Caco-2 (cell line): ENCODE measurements at places on chromosomes 7 and 10.

DNA sequence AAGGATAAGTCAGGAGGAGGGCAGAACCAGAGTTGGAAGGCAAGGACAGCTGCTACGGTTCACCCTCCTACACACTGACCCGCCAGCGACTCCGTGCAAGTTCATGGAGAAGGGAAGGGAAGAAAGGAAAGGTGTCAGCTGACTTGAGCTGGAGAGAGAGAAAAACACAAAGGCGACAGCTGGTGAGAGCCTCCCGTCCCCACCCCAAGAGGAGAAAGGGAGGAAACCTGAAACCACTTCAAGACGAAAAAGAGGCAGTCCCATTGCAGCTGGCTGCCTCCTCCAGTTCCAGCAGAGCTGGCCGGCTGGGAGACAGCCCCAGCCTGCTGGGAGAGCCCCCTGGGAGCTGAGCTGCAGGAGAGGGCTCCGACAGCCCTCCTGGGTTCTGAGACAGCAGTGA, 75.2 kb downstream of the PARD3 start:
- DNase-seq: peak; percentile 43

DNA sequence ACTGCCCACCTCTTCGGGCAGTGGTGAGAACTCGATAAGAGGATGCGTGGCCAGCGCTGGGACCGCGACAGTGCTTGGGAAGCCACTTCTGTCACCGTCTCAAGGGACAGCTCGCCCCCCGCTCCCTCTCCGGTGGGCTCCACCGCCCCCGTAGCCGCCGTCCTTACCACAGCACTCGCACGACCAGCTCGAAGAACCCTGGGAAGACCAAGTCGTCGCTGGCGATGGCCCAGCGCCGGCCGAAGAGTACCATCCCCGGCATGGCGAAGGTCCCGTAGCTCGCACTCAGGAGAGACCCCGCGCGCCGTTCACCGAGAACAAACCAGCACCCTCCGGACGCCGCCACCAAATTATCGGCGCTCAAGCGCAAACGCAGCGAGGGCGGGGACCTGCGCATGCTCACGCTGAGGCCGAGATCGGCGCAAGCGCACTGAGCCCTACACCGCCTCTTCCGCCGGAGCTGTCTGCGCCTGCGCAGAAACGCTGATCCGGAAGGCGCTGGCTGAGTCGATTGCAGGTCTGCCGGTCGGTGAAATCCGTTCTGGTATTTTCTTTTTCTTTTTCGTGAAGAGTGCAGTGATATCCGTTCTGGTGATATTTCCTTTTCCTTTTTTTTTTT, at the start of gene DAGLB:
TSS of gene DAGLB (minus strand) at position 374 of the 619 bp plus-strand sequence. CDS start at position 262, 112 bp downstream.
- DNase-seq: peak; percentile 96

DNA sequence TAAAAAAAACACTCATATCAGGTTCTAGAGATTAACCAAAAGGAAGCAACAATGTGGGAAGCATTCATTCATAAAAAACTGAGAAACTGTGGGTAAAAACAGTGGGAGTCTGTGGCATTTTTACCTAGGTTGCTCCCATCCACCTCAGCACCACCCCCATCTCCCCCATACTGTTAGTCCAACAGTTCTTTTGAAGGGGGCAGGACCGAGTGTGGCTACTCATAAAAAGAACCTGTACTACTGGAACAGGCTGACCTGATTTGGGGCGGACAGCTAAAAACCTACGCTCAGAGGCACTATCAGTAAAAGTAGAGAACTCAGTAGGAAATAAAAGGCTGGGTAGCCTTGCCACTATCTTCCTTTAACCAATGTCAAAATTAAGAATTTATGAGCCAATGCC, 84.5 kb downstream of the DPY19L1 start:
- no peak for DNase-seq

DNA sequence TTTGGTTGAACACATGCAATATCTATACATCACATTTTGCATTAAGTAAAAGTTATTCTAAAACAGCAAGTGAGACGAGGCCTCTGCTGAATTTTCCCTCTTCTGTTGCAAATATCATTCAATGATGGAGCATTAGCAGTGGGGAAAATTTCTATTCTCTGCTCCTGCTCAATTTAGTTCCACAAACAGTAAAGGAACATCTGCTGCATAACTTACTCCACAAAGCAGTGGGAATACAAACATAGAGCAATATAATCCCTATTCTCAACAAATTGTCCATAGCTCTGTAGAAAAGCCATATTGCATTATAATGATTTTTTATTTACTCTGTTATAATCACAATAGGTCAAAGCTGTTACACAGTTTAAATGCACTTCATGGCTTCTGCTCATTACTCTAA, 5.9 kb downstream of the AGR3 start:
- DNase-seq: no peak

- no peak for DNase-seq
Measured at GRCh38 chr7:34042406-34042805, 137.1 kb downstream of the BMPER start.

DNA sequence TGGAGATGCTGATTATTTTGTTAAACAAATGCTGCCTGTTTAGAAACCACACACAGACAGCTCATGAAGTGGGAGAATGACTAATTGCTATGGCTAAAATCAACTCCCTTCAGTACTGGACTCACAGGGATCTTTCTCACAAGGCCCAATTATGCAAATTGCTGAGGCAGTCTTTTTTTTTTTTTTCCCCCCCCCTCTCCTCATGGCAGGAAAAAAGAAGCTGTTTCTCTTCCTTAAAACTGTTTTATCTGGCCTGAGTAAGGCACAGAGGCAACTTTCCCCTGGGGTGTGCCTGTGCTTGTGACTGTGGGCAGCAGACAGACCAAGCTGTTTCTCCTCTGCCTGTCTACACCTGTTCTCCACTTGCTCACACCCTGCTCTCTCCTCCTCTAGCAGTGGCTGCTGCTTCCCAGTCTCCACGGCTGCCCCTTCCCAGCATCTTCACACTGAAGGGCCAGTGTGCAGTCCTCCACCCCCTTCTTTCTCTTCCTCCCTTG, 65.4 kb upstream of the STEAP1B start:
- DNase-seq: no peak

DNA sequence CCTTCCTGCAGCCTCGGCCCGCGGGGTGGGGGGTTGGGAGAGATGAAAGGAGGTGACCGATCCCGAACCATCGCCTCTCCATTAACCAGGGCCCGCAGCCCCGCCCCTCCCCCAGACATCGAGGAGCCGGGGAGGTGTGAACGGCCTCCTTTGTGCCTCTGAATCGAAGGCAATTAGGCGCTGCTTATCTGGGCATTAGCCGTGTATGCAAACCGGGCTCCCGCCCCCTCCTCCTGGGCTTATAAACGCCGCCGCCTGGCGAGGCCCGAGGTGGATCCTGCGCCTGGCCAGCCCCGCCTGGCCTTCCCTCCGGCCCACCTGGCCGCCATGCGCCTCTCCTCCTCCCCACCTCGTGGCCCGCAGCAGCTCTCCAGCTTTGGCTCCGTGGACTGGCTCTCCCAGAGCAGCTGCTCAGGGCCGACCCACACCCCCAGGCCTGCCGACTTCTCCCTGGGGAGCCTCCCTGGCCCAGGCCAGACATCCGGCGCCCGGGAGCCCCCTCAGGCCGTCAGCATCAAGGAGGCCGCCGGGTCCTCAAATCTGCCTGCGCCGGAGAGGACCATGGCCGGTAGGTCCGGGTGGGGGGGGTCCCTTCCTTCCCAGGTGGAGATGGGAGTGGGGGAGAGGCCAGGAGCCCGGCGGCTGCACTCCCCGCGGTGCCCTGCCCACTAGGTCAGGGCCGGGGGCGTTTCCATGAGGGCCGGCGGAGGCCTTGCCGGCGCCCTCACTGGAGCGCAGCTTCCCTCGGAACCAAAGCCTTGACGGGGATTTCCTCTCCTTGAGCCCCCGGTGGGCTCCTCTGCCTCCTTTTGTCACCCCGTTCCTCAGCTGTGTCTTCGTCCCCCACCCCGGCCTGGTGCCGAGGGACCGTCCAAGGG, at the start of gene VENTX:
TSS of gene VENTX (plus strand) at position 268 of the 878 bp plus-strand sequence. CDS start at position 328, 60 bp downstream.
- no peak for DNase-seq

GRCh38 chr7:47536661-47537611, 45.0 kb downstream of the TNS3 start:
- DNase-seq: no peak

- DNase-seq: peak; percentile 83
Measured at GRCh38 chr10:100728928-100729861, 16.2 kb upstream of the PAX2 start.

DNA sequence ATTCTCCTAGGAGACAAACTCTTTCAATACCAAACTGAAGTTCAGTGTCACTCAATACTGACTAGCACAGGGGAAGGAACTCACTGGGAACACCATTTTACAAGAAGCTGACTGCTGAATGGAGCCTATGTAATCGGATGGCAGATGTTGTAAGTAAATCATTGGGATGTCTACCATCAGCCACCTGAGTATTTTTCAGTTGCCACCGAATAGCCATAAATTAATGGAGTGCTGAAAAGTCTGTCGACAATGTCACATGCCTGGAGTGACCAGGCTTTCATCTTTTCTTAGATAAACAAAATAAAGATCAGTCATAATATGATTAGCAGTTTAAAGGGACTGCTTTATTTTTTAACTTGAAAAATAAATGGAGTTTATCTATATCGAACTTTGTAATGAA, 145.9 kb upstream of the SEMA3E start:
- DNase-seq: no peak

DNA sequence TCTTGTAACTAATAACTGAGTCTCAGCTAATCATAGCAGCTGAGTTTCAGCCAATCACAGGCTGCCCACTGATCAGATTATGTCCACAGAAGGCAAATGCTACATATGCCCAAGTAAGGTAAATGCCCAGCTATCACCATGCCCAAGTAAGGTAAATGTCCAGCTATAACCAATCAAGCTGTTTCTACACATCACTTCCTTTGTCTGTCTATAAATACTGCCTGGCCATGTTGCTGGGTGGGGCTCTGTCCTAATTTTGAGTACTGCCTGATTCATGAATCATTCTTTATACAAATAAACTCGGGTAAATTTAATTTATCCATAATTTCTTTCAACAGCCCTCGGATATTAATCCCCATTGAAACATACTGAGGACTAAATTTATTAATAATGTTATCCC, 312.4 kb downstream of the CACNA2D1 start:
- no peak for DNase-seq

DNA sequence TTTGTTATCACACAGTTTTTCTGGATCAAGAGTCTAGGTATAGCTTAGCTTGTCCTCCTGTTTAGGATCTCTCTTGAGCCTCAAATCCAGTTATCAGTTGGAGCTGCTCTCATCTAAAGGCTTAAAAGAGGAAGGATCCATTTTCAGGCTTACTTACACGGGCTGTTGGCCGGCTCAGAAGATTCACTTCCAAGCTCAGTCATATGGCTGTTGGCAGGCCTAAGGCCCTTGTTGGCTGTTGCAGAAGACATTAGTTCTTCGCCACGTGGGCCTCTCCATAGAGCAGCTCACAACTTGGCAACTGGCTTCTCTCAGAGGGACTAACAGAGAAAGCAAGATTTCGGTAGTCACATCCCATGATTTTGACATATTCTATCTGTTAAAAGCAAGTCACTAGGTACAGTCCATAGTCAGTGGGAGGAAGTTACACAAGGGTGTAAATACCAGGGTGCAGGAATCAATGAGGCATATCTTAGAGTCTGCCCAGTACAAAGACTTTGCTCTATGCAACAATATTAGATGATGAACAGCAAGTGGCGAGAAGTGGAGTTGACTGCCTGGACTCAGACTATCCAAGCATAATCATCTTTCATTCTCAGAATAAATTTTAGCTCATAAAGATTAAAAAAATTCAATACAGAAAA, 280.1 kb upstream of the MBL2 start:
- no peak for DNase-seq

- DNase-seq: no peak
Measured at GRCh38 chr10:110513949-110514348, 16.2 kb downstream of the DUSP5 start.

DNA sequence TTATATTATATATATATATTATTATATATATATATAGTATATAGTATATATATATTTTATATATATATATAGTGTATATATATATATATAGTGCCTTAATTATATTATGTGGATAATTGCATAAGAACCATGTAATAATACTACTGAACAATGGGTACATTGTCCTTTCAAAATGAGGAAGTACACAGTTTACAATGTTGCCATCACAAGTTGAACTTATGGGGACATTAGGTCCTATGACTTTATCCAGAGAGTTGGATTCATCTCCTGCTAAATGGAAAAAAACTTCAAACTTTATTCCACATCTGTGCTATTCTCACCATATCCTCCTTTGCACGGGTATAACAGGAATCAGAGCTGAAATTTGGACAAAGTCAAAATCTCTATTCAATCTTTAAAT, 105.0 kb upstream of the AGR3 start:
- no peak for DNase-seq

GRCh38 chr10:4561296-4561695, 264.7 kb upstream of the AKR1E2 start:
- DNase-seq: no peak

GRCh38 chr10:110088367-110089104, 80.8 kb downstream of the ADD3 start:
- DNase-seq: no peak

DNA sequence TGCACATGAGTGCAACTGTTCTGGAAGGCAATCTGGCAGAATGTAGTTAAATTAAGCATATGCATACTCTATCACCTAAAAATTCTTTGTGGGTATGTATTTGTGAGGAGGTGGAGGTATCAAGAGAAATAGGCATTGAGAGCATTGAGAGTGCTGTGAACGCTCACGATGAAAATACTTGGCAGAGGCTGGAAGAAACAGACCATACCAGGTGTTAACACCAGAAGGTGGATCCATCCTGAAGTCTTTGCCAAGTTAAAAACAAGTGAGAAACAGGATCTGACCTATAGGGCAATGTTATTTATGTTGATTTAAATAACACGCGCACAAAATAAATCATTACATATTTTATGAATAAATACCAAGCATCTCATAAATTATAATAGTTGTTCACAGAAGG, 311.6 kb downstream of the PCLO start:
- DNase-seq: no peak

GRCh38 chr10:95445837-95446486, 115.2 kb downstream of the SORBS1 start:
- DNase-seq: peak; percentile 59

DNA sequence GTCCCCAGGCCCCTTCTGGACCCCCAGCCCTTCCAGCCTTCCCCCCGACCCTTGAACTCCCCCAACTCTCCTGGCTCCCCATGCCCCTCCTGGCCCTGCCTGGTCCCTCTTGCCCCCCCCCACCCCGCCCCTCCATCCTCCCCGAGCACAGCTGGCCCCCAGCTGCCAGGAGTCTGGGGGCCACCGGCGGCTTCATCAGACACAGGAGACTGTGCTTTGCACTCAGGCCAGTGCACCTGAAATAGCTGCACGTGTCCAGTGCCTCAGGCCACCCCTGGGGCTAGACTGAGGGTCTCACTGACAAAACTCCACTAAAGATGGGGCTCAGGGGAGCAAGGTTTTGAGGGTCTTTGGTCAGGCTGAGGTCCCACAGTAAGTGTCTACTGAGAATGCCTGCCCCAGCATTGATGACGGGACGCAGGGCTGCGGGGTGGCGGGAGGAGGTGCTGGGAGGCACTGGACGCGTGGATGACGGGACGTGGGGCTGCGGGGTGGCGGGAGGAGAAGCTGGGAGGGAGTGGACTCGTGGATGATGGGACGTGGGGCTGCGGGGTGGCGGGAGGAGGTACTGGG, 6.5 kb downstream of the FOXL3 start:
- DNase-seq: no peak

DNA sequence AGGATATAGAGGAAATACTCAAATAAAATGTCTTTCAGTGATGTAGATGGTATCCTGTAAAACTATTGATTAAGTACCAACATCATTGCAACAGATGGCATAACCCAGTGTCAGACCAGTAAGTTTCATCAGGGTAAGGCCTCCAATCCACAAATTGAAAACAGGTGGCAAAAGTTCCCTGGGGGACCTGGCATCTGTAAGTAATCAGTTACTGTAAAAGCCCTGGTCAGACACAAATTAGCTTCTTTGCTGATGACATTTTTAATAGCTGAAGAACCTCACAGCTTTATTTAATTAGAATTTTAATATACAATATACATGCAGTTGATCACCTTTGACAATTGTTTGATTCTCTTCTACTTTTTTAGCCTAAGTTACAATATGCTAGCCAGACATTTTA, 152.5 kb downstream of the PLXDC2 start:
- DNase-seq: no peak
